Neural crest cell (in vitro differentiated cells): ENCODE measurements at places on chromosomes 6 and 20. TPM values are rescaled to one million over a fixed set of nuclear protein-coding genes. Genes with fewer than 3 reads are reported as not detected.

- no peak for DNase-seq
Measured at GRCh38 chr6:98823428-98824161, 10.8 kb upstream of the POU3F2 start.

The GATA5 gene
- 0.14 TPM in 1 of 2 replicates, not detected in the other for total RNA-seq

DNA sequence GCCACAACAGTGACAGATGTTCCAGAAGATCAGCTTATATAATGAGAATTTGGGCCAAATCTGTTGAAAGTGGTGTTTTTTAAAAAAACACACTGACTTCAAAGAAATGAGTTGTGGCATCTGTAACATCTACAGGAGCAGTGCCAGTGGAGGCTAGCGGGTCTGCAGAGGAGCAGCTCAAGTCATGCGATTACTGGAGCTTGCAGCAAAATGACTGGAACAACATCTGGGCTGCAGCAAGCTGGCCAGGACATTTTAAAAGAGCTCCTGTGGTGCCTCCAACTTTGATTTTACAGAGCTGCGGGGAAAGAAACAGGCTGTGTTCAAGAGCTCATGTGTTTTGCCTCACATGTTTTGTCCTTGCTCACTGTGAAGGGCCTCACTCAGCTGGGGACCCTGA, 57.2 kb downstream of the TBX18 start:
- no peak for DNase-seq

- DNase-seq, result no peak
Measured at GRCh38 chr6:56349194-56349593, 101.8 kb upstream of the COL21A1 start.

DNA sequence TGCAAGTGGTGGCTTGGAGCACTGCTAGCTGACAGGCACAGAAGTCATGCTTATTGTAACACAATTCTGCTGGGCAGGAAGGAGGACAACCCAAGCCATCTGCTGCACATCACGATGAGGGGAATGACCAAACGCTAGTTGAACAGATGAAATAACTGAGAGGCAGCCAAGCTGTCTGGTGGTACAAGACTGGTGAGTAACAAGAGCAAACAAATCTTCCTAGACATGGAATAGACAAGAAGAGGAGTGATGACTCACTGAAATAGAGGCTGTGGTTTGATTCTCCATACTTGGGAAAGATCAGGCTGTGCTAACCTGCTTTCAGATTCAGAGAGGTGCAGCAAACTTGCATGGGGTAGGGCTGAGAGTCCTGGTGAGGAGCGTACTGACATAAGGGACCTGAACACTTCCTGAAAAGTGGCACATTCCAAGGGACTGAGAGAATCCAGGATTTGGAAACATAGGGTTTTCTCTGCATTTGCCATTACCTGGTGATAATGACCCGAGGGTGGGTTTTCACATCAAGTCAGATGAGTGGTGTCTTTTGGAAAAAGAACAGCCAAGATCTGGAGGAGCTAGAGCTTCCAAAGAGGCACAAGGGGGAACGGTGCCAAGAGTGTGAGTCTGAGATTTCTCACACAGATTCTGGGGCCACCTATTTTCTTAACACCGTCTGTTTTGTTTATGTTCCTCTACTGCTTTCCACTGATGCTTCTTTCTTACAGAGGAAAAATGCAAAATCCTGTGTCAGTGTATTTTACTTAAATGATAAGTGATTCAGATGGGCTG, 60.0 kb downstream of the PRL start:
- DNase-seq, result no peak

GRCh38 chr6:16450821-16451220, 212.4 kb downstream of the GMPR start:
- no peak for DNase-seq

DNA sequence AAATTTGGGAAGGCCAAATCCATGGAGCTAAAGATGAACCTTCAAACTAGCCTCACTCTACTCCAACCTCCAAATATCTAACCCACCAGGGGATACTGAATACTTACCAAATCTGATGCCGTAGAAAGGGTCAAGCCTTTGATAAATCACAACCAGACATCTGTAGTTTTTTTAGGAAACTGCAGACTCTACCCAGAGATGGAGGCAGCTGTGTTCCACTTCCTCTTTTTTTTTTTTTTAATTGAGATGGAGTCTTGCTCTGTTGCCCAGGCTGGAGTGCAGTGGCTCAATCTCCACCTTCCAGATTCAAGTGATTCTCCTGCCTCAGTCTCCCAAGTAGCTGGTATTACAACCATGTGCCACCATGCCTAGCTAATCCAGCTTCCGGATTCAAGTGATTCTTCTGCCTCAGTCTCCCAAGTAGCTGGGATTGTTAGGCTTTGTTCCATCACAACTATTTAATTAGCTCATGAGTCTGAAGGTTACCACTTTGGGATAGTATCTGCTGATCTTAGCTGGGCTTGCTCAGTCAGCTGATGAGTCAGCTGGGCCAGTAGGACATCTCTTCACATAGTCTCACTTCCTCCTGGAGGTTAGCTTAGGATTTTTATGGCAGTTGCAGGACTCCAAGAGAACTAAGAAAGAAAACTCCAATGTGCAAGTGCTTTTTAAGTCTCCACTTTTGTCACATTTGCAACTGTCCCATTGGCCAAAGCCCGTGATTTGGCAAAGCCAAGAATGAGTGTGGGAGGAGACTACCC, 13.3 kb downstream of the FRK start:
- DNase-seq, result no peak

The MICB gene
- total RNA-seq, result 0.61 TPM in 1 of 2 replicates, not detected in the other

GRCh38 chr6:116876635-116877611, at the start of gene RFX6:
Gene RFX6 (plus strand): TSS chr6:116877242. CDS start chr6:116877276, 34 bp downstream.
- no peak for DNase-seq

The HLA-DOA gene
- total RNA-seq, result 1.7 and 2.8 TPM in 2 replicates

The RRAGD gene
- 12.8 and 14.0 TPM in 2 replicates for total RNA-seq

- DNase-seq, result no peak
Measured at GRCh38 chr20:51216850-51217249, 193.9 kb upstream of the KCNG1 start.

- DNase-seq, result no peak
Measured at GRCh38 chr6:90216072-90216977, 80.3 kb downstream of the BACH2 start.

The SCRT2 gene
- total RNA-seq, result 3.7 and 4.1 TPM in 2 replicates

- no peak for DNase-seq
Measured at GRCh38 chr6:159762681-159763293, 942 bp downstream of the ACAT2 start.

- DNase-seq, result no peak
Measured at GRCh38 chr6:16704401-16705045, 56.7 kb downstream of the ATXN1 start.

- no peak for DNase-seq
Measured at GRCh38 chr6:99348288-99349170, 945 bp downstream of the FAXC start.

The HSPA12B gene
- 1.1 and 1.3 TPM in 2 replicates for total RNA-seq

- DNase-seq, result no peak
Measured at GRCh38 chr6:133787859-133788505, 100.9 kb upstream of the TCF21 start.

- no peak for DNase-seq
Measured at GRCh38 chr6:15483060-15483459, 179.8 kb downstream of the DTNBP1 start.
